ENCODE measurements at places on chromosomes 7 and 10.

DNA sequence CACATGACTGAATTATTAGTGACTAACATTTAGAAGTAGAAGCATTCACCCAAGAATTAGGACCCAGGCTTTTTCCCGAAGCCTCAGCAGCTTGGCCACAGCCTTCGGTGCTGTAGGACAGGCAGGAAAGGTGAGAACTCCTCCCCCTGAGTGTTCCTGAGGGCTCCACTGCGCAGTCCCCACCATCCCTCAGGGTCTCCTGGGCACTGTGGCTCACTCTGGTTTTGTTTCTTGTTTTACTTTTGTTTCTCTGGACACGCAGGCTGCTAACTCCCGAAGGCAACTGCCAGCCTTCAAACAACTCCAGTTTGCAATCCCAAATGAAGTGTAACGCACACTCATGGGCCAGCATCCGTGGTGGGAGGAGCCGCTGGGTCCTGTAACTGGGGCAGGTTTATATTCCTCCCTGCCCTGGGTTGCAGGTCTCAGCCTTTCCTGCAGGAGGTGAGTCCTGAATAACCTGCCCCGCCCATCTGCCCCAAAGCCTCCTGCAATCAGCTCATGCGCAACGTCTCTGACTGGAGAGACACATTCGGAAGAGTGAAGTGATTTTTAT, 492.9 kb downstream of the PTPRN2 start:
- DNase-seq, result no peak

- DNase-seq, result no peak
Measured at GRCh38 chr7:81604808-81605174, 165.1 kb downstream of the HGF start.

DNA sequence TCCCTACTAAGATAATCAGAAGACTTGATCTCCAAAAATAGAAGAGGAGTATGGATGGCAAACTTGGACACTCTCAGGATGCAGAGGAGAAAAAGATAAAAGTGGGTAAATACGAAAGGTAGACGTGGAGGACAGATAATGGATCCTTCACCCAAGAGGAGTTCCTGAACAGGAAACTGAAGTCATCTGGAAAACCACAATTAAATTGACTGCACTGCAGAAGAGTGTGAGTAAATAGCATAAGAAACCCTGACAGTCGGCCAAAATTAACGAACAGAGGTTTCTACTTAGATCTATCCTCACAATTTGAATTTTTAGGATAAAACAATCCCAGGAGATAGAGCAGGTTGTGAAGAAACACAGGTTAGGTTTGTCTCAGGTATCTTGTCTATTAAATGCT, 70.5 kb downstream of the SDK1 start:
- DNase-seq, result no peak

- peak; percentile 94 for DNase-seq
Measured at GRCh38 chr7:114293289-114294012, 121.2 kb upstream of the FOXP2 start.

GRCh38 chr7:157514306-157514705, 177.5 kb downstream of the DNAJB6 start:
- no peak for DNase-seq

DNA sequence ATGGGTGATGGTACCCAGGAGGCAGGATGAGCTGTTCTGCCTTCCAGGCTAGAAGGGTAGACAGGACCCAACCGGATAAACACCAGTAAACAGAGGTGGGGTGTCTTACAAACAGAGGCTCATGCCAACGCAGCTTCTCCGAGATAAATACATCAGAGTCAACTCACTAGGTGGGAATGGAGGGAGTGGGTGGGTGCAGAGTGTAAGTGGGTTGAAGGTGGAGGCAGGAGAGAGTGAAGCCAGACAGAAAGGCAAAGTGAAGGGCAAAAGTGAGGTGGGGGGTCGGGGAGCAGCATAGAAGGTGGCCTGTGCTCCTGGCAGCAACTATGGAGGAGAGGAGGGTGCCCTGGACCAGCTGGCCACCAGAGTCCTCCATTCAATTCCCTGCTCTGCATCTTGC, 40.4 kb upstream of the COL13A1 start:
- no peak for DNase-seq

GRCh38 chr7:107580716-107581383, 804 bp downstream of the BCAP29 start:
- DNase-seq, result no peak

DNA sequence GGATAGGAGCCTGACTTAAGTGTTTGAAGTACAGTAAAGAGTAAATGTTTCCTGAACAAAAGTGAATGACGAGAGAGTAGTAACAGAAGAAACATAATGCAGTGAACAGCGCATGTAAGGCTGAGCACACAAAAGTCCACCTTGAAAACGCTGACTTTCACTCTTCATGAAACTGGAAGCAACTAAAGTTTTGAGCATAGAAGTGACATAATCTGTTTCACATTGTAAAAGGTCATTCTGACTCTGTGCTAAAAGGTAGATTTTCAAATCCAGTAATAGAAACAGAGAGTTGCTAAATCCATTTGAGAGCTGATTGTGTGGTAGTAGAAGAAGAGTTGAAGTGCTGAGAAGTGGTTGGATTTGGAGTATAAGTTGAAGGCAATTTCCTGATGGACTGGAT, 1037.0 kb downstream of the CNTNAP2 start:
- no peak for DNase-seq

- DNase-seq, result no peak
Measured at GRCh38 chr7:13849163-13849892, 140.1 kb downstream of the ETV1 start.

DNA sequence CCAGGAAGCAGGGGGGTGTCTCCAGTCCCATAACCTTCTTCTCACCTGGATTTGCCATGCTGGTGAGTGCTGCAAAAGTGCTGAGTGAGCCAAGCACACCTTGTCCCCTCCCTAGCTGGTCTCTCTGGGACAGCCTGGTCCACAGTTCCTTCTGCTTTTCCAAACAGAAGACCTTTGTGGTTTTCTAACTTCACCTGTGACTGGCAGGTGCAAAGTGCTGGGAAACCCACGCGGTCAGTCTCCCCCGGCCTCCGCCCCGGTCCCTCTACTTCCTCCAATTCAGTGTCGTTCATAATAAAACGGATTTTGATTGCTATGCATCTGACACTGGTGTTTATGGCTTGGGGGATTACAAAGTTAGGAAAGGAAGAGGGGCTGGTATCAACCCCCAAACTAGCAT, 37.1 kb downstream of the RBAK start:
- DNase-seq, result no peak

GRCh38 chr10:79938728-79939406, 10.0 kb downstream of the SFTPD start:
- DNase-seq, result peak; percentile 99

- DNase-seq, result no peak
Measured at GRCh38 chr7:108045669-108046068, 42.7 kb upstream of the LAMB1 start.

- no peak for DNase-seq
Measured at GRCh38 chr7:152856351-152856750, 96.8 kb downstream of the ACTR3B start.

DNA sequence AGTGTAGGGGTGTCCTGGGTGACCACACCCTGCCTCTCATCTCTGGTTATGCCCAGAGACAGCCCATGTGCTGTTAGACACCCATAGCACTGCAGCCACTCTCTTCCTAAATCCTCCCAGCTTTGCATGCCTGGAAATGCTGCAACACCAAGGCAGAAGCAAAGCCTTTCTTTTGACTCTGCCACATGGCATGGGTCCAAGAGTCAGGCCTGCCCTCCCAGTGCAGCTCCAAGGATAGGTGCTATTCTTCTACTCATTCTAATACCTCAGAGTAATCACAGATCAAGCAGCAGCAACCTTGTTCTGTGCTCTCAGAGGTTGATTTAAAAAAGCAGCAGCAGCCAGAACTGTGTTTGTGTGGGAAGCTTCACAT, 23.4 kb downstream of the FRMPD2 start:
- no peak for DNase-seq

DNA sequence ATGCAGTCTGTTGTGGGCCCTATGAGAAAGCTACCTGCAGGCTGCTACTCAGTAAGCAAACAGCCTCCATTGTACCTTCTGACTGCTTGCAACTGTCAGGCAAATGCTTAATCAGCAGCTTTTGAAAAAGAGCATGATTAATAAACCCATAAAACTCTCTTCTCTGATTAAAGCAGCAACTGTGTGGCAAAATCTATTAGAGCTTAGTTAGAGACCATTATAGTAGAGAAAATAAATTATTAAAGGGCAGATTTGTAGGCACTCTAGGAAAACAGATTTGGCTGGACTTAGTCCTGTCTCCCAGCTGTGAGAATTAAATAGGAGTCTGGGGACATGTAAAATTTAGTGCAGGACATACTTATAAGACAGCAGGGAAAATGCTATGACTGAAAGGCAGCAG, 132.5 kb upstream of the WNT16 start:
- no peak for DNase-seq

DNA sequence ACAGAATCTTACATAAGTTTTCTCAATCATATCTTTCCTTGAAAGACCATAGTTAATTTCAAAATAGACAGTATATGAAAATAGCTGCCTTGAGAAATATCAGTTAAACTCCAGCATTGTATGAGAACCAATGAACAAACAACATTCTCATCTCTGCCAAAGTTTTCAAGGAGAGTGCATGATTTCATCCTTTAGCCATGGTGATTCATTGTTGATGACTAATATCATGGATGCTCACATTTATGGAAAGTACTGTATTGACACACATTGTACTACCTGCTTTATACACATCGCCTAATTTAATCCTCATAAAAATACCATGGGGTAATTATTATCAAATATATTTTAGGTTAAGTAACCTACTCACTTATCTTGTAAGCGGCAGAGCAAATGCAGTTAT, 250.3 kb downstream of the CNTNAP2 start:
- no peak for DNase-seq

DNA sequence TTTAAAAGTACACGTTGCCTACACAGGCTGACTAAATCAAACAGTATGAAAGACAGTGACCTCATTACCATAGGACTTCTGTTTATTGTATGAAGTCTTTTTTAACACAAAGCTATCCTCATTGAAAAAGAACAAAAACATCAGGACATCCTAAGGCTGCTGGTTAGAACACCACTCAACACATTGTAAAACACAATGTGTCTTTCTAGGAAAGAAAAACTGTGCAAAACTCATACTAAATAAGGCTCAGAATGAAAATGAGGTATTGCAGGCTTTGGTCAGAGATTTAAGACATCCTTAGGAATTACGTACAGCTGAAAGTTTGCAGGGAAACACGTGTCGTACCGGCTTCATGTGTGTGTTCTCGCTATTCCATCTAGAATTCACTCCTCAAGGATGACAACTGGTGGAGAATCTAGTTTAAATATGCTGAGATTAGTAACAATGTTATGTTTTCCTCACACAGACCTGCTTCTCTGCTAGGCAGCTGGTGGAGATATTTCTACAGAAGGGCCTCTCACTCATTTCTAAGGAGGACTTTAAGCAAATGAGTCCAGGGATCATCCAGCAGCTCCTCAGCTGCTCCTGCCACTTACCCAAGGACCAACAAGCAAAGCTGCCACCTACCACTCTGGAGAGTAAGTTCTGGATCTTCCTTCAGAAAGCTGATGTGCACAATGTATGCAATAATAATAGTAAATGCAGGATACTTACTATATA, 29.3 kb downstream of the SLC39A12 start:
- no peak for DNase-seq

DNA sequence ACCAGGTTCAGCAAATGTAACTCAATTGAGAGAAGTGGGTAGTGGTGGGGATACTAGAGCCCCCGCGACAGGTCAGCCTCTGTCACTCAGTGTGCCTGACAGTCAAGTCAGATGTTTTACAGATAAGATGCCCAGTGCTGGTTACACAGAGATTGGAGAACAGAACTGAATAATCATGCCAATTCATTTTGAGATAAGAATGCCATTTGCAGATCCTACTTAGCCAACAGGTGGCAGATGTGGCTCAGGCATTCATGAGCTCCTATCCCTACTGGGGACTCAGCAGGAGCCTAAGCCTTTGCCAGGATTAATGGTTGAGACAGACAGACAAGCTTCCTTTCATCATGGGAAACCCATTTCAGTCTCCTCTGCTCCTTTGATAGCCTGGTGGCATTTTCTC, 137.8 kb downstream of the MAPK8 start:
- DNase-seq, result peak; percentile 49

- DNase-seq, result peak; percentile 65
Measured at GRCh38 chr7:142811154-142811737, 40.5 kb downstream of the PRSS2 start.

GRCh38 chr7:92827464-92828120, 8.8 kb downstream of the CDK6 start:
- no peak for DNase-seq

DNA sequence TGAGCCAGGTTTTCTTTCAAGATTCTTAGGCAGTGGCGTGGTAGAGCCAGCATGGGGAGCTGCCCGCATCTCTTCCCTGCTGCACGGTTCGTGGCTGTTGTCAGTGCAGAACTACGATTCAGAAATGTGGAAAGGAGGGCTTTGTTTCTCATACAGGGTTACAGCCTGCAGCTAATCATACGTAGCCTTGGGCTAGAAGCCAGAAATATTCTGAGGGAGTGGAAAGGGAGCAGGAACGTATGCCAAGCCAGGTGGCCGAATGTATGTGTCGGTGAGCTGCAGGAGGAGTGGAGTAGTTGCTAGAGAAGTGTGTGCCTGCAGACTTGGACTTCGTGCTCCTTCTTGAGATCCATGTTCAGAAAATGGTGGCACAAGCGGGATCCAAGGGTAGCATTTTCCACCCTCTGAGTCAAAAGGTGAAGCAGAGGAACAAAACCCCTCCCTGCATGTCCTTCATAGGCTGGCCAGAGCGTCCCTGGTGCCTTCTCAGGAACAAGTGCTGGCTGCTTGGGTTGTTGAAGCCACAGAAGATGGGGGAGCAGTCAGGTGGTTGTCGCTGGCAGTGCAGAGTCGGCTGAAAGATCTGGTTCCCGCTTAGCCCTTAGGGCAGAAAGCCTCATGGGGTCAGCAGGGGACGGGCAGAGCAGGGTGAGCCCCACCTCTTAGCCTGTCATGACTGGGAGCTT, 40.9 kb downstream of the LANCL2 start:
- DNase-seq, result no peak

DNA sequence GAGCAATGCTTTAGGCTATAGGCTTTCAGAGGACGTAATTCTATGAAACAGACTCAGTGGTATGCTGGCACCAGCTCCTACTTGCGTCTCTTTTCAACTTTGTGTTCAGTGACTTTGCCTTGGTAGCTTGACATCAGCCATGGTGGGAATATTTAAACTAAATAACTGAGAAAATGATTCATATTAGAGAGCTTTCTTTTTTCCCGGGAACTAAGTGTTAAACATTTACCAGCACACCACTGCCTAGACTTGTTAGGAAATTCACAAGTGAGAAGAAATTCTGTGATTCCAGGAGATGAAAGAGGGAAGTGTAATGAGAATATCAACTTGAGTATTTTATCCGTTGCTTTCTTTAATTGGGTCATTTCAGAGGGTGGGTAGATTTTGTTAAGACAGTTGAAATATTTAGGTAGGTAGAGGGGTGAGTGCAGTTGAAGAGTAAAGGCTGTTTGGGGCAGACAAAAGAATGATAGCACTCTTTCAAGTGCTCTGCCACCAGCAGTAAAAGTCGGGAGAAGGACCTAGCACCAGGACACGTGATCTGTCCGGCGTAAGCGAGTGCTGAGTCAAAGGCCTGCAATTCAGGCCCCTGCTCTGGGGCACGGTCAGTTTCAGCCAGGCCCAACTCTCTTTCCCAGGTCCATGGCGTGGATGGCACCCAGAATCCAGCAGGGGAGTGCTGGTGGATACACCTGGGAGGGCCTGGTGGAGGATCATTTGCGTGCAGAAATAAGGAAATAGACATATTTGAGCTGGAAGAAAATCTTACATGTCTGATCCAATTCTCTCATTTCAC, 206.3 kb downstream of the SNX10 start:
- no peak for DNase-seq

- DNase-seq, result no peak
Measured at GRCh38 chr10:98141484-98142073, 7.1 kb downstream of the R3HCC1L start.
